ENCODE measurements at places on chromosomes 7 and 10.

DNA sequence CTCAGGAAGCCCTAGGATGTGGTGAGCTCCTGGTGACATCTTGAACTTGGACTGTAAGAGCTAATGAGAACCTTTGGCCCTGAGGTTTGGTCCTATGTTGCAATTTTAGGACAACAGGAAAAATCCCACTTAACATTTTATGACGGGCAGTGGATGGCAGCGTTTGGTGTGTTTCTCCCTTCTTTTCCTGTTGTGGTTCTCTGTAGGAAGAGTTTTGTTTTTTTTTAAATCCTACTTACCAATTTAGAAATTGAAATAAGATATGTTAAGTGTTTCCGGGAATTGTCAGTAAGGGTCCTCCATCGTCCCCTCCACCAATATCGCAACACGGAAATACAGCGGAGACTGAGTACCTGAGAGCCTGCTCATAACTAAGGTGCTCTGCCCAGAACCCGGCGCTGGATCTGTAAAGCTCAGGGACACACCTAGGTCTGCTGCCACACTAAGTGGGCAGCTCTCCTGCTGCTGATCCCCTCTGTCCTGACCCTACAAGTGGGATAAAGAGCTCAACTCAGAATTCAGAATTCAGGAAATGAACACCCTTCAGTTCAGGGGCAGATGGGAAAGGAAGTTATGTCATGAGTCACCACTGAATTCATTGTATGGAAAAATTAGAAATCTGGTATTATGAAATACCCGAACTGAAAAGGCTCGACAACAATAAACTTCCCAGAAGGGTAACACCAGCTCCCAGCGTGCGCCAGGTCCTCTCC, 9.1 kb upstream of the PROSER2 start:
- peak; percentile 29 for DNase-seq

DNA sequence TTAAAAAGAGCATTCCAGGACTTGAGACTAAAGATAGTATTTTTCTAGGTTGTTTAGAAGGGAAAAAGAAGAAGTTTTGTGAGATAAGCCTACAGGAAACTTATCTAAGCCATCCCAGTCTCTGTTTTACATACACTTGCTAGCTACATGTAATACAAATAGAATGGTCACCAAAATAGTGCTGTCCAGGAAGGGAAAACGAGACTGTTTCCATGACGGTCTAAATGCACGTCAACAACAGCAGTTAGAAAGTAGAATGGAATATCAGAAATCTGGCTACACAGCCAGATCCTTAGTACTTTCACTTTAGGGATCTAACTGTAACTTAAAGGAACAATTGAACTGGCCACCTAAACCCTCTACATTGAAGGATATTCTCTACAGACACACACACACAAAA, 117.6 kb downstream of the TSPAN12 start:
- no peak for DNase-seq

DNA sequence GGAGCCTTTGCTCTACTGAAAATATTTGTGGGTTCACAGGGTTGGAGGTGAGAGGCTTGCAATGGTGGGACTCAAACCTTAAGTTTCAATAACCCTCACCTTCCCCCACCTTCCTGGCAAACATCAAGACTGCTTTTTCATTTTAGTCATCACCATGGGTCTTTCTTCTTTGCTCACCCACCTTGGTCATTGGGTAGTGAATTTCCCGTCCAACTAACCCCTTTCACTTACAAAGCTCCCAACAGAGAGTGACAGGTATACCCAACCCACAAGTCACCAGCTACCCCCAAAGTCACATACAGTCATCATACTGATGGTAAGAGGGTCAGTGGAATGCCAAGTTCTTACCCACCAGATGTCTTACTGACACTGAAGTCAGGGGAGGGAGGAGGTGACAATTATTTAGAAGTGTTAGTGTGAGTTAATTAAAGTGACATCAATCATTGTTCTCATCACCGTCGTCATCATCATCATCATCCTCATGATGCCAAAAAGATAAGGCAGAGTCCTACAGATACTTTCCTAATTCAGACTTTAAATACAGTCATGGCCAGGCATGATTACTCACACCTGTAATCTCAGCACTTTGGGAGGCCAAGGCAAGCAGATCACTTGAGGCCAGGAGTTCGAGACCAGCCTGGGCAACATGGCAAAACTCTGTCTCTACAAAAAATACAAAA, 49.0 kb downstream of the PIK3AP1 start:
- no peak for DNase-seq

DNA sequence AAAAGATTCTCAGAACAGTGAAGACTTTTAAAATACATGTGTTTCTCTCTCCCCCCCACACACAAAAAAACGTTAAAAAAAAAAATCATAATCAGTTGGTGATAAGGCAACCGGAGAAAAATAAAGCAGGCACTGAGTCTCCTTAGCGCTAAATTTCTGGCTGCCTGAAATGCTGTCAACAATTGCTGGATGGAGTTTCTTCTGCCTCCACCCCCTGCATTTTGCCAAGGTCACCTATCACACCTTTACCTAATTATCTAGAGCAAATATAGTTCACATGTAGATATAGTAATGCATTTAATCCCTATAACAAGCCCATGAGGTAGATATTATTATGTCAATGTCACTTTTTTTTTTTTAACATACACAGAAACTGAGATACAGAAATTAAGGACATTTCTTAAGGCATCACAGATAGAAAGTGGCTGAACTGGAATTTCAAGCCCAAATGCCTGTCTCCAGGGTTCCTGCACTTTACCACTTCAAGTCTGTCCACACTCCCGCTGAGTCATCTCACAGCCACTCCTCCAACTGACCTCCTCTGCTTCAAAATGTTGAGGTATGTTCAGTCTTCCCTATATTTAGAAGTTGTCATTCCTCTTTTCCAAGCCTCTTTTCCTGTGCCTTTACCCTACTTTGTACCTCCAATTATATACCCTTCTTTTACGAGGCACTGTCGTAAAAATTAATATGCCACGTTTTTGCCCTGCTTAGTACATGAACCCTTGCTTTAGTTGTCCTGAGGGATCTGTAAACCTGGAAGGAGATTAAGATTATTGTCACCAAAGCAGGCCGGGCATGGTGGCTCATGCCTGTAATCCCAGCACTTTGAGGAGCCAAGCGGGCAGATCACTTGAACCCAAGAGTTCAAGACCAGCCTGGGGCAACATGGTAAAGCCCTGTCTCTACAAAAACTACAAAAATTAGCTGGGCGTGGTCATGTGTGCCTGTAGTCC, 72.8 kb upstream of the MPP7 start:
- DNase-seq: no peak

GRCh38 chr7:139183878-139184338, 47.1 kb upstream of the UBN2 start:
- peak; percentile 82 for DNase-seq

DNA sequence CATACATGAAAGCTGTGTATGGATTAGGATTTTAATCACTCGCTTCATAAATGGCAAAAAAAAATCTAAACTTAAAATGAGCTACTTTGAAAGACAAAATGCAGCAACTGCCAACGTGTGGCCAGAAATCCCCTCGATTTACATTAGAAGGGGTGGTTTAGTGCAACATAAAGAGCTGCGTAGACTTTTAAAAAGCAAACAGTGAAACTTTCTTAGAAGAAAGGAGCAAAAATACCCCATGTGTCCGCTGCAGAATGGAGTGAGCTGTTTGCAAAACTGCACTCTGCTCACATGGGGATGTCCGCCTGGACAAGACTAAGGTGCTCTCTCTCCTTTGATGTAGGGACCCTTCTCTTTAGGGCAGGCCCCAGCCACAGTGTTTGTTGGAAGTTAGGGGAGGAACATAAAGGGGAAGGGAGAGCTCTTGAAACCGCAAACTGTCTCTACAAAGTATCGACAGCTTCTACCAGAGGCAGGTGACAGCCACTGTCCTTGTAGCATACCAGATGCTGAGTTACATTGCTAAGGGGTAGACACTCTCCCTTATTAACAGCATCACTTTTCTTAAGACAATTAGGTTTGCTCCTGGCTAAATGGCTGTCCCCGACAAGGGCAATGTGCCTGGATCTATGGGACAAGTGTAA, 528.1 kb downstream of the KCNMA1 start:
- no peak for DNase-seq

DNA sequence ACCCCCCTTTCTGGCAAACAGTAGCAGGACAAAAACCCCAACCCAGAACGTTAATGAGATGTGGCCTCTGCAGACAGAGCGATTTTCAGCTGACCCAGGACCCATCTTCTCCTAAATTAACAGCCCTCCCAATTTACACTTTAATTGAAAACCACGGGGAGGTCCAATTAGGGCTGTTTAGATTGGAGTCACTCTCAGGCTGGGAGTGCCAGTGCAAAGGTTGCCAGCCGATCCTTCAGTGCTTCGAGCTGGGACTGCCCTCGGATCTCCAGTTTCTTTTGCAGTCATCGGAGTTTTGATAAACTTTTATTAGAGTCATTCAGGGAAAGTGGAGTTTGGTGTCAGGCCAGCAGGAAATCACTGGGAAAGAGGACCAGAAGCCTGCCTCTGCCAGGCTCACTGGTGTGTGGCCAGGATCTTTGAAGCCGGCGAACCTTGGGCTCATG, 108.0 kb downstream of the DOCK1 start:
- no peak for DNase-seq

DNA sequence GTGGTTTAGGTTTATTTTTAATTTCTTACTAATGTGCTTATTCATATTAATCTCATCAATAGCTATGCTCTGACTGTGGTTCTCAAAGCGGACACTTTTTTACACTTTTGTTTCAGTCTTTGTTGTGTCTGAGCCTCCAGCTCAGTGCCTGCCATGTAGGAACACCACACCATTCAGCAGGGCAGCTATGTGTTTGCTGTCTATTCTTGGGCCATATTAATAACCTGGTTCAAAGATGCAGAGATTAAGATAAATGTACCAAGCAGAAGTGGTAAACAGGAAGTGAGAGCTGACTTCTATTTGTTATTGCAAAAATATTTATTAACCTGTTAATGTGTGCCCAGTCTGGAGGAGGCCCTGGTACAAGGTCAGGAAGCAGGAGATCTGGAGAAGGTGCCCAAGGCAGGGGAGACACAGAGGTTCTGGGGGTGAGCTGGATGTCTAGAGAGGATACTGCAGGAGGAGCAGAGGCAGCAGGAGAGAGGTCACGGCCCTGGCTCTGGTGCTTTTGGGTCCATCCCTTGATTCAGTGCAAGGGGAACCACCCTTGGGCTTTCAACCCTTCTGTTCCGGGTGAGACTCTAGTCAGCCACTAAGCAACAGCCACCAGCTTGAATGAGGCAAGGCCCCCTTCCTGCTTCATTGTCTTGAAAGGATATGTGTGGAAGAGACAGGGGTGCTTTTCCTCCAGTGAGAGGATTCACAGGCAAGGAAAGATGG, 1.9 kb downstream of the TBXAS1 start:
- peak; percentile 36 for DNase-seq

GRCh38 chr10:69004821-69005220, 16.2 kb downstream of the KIFBP start:
- peak; percentile 77 for DNase-seq

- no peak for DNase-seq
These were observed 100.4 kb downstream of the TCERG1L start for GRCh38 chr10:131211146-131211545.

DNA sequence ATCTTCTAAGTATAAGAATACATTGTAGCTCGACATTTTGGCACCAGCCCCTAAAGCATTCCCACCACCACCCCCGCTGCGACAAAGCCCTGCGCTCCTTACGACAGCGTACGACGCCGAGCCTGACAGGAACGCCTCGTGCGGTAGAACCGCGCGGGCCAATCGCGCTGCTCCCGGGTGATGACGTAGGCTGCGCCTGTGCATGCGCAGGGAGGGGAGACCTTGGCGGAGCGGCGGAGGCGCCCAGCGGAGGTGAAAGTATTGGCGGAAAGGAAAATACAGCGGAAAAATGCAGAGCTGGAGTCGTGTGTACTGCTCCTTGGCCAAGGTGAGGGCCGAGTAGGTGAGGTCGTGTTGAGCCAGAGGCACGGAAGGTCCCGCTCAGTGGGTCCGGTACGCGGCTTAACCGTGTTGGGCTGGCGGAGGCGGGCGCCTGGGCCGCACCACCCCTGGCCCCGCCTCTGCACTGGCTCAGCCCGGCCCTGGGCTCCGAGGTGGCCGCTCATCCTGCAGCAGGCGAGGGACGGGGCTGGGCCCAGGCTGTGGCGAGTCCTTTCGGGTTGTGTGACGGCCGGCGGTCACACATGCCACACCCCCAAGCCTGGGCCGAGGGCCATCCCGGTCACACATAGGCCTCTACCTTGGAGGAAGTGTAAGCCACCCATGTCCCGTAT, at the start of gene DLD:
Gene DLD, plus strand, starts transcription at position 222 of the 674 bp plus-strand sequence. Its CDS starts 68 bp downstream, at position 290.
- DNase-seq: peak; percentile 97

DNA sequence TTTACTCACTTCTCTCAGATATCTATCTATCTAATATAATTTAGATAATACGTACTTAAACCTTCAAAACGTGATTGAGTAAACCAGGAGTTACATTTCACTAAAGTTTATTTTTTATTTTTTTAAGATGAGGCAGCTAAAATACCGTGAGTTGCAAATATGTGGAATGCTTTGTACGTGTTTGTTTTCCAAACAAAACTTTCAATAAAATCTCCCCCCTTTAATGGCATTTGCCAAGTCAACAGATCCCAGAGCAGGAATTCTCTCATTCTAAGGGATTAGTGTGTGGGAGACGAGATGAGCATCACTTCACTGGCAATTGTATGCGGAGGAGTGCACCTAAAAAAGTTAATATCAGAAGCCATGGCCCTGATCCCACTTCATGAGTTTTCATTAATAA, 53.7 kb upstream of the MAGI2 start:
- no peak for DNase-seq

DNA sequence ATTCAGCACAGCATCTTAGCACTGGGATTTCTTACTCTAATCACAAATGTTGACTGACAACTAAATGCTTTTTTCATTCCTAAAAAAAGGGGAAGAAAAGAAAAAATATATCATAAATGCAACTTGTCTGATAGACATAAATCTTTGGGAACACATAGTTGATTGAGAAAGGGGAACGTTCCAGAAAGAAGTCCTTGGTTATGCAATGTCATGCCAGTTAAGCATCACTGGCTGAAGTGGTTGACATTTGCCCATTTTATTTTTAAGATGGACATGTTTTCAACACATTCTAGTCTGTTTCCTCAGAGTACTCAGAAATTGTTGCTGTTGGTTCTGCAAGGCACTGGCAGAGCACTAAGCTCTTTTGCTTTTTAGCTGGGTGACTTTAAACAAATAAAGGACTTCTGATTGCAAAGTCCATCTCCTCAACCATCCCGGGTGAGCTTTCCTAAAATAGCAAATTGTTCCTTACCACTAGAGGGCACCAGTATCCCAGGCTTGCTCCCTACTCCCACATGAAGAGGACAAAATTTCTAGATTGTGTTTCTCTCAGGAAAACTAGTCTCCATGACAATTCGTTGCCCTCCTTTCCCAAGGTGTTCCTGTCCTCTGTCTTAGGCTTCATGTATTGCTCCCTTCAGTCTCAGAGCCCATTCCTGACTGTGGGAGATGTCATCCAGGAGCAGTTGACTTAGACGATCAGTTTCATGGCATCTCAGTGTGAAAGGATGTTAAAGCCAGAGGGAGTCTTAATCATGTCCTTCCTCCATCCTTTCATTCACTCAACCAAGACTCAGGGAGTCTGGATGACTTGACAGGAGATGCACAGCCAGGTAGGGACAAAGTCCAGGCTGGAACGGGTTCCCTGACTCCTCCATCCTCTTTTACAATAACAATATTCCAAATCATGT, 23.9 kb downstream of the OPALIN start:
- peak; percentile 48 for DNase-seq

All from NB4 (cell line).